ENCODE measurements at places on chromosomes 2 and 18. TPM values are rescaled to one million over a fixed set of nuclear protein-coding genes. Genes with fewer than 3 reads are reported as not detected.

Gene STARD6
- total RNA-seq = 0.15 TPM

Gene HOXD12
- total RNA-seq = not detected

Gene CCDC121
- 1.2 TPM for total RNA-seq

Gene DGUOK
- 88.1 TPM for total RNA-seq

Gene MALL
- 6.7 TPM for total RNA-seq

Gene CRYGD
- total RNA-seq = not detected

Gene RAB17
- total RNA-seq = under 0.01 TPM

Gene CFC1
- not detected for total RNA-seq
